T-helper 22 cell (primary cell): ENCODE measurements at places on chromosomes 5 and 9.
A peak's percentile ranks its signal among the peaks of the same experiment; 100 is the strongest.

GRCh38 chr9:114682846-114683245 lies 854 bp upstream of the TEX48 start:
- no peak for DNase-seq

- DNase-seq = no peak
These were observed 201.8 kb upstream of the MPDZ start for GRCh38 chr9:13481274-13481673.

DNA sequence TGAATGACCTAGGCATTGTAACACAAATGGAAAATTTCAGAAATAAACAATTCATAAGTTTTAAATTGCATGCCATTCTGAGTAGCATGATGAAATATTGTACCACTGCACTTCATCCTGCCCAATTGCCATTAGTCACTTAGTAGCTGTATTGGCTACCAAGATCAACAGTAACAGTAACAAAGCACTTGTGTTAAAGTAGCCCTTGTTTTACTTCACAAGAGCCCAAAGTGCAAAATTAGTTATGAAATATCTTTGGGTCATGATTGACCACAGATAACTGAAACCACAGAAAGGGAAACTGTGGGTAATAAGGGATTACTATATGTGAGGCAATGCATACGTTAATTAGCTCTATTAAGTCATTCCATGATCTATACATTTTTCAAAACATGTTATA lies 33.3 kb upstream of the RORB start:
- no peak for DNase-seq

- DNase-seq = no peak
These were observed 259.4 kb downstream of the AUH start for GRCh38 chr9:91102269-91102668.

DNA sequence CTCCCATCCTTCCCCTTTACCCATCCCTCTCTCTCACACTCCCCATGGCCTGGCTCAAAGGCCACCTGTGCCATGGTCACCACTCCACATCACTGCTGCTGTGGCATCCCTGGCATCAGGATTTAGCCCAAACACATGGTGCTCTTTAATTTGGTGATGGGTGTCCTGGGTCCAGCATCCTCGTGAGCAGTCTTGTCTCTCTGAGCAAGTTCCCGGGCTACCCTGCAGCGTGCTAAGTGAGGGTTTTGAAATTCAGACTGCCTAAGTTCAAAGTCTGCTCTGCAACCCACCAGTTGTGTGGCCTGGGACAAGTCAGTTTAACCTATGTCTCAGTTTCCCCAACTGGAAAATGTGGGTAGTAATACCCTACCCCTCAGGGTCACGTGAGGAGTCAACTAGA lies 39.9 kb downstream of the WHRN start:
- DNase-seq = no peak

DNA sequence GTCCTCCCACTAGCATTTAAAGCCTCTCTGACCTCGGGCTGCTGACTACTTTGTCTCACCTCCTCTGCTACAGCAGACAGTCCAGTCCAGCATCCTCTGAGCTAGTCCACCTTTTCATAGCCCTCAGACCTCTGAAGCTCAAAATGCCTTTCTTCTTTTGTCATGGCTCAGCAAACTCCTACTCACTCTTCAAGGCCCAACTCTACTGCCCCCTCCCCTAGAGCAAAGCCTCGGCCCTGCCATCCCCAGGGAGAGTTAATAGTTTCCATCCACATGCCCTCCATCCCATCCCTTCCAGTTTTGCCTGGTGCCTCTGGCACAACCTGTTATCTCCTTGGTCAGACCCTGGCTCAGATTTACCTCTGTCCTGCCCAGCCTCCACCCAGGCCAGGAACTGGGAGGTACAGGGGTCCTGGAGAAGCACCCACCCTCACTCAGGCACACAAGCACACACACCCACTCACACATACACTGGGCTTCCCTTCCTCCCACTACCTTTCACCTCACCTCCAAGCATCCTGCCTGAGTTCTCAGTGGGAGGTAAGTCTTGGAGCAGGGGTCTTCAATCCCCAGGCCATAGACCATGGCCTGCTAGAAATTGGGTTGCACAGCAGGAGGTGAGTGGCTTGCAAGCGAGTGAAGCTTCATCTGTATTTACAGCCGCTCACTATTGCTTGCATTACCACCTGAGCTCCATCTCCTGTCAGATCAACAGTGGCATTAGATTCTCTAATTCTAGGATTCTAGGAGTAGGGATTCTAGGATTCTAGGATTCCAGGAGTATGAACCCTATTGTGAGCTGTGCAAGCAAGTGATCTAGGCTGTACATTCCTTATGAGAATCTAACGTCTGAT lies 18.1 kb downstream of the PDLIM4 start:
- no peak for DNase-seq

DNA sequence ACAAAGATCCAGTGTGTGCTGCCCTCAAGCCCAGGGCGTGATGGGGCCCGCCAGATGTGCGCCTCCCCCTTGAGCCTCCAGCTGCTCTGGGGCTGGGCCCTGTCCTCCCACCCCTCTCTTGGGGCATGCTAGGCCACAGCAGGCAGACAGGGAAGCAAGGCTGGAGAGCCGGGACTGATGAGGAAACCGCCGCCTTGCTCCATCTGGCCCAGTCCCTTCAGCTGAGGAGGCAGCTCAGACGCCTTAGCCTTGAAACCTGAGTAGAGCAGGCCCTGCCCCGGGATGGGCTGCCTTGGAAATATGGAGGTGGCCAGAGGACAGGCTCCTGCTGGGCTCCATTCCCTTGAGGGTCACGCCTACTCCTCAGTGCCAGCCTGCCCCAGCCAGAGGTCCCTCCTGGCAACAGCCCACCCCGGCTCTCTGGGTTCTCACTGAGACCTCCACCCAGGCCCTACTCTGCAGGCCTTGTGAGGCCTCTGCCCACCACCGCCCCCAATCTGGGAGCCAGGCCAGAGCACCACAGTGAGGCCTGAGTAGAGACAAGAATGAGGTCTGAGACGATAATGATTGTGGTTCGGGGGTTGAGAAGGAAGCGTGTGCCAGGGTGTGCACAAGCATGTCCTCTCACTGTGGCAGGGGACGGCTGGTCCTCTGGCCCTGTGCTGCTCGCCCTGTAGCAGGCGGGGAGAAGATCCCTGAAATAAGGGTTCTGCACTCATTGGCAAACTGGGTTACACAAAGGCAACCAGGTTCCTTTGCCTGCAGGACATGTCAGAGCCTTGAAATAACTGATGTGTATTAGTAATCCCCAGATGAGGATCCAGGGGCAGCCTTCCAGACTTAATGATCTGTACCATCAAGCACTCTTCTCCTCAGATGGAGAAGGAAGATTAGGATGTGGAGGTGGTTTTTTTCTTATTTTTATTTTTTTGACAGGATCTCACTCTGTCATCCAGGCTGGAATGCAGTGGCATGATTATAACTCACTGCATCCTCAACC lies 30.9 kb downstream of the CXXC5 start:
- DNase-seq = no peak

- no peak for DNase-seq
These were observed 134.6 kb upstream of the ADRA1B start for GRCh38 chr5:159781626-159782157.

DNA sequence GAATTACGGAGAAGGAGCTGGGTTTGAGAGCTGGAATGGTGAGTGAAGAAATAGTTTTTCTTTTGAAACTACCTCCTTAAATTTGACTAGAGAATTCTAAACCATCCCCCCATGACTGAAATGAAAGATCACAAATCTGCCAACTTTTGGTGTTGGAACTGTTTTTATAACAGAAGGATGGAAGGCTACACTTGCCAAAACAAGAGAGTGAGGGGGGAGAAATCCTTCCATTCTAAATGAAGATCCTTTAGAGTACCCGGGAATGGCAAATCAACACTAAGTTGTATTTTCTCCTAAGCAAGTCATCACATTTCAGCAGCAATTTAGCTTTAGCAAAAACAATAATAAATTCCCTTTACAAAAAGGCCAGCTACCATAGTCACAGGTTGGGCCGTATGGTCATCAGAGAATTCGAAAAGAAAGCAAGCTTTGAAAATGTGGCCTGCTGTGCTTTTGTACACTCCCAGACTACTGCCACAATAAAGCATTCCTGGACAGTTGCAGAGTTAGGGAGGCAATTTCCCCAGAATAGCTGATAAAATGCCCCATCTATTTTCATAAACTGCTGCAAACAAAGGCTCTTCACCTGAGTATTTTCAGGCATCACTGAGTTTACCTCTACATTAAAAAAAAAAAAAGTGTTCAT lies 25.0 kb upstream of the FREM1 start:
- DNase-seq = no peak

DNA sequence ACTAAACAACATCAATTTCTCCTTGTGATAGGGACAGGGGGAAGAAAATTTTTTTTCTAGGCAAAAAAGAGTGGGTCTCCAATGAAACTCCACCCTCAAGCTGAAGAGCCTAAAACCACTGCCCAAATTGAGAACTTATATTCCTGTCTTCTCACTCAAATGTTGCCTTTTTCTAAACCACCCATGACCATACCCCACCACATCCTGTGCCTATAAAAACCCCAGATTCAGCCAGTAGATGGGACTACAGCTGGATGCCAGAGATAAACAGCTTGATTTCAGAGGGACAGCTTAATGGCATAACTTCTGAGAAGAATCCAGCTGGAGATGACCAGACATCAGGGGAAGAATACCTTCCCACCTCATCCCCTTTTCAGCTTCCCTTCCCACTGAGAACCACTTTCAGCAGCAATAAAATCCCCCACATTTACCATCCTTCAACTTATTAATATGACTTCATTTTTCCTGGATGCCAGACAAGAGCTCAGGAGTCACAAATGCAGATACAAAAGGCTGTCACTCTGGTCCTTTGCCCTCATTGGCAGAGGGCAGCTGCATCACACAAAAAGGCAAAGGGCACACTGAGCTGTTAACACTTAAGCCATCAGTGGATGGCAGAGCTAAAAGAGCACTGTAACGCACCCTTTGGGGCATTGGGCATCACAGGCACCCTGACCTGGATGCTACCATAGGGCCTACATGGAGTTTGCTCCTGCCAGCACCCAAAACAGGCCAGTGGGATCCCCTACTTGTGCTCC lies 972.5 kb upstream of the CTNND2 start:
- DNase-seq = no peak

- DNase-seq = no peak
These were observed 214.9 kb upstream of the WWC1 start for GRCh38 chr5:168076561-168076991.

DNA sequence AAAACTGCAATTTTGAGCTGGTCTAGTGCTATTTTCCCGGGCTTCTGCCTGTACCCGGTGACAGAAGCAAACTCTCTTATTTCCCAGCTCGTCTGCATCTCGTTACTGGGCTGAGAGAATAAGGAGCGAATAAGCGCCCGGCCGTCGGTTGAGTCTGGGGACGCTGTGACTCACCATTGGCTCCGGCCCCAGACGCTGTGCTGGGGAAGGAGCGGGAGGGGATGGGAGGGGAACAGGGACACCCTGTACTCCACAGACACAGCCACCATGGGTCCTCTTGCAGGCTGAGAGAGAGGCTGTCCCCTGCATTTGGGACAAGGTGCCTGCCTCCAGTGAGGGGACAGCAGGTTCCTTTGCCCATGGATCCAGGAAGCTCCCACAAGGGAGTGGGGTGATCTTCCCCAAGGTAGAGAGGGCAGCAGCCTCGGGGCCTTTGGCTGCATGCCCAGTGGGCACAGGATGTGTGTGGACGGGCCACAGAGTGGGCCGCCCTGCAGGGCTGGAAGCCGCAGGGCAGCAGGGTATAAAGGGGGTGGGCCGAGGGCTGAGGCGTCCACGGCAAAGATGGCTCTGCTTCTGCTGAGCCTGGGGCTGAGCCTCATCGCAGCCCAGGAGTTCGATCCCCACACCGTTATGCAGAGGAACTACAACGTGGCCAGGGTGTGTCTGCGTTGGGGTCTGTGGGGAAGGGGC lies at the start of gene LCN9:
TSS of gene LCN9 (plus strand) at position 552 of the 693 bp plus-strand sequence. CDS start at position 565, 13 bp downstream.
- no peak for DNase-seq

DNA sequence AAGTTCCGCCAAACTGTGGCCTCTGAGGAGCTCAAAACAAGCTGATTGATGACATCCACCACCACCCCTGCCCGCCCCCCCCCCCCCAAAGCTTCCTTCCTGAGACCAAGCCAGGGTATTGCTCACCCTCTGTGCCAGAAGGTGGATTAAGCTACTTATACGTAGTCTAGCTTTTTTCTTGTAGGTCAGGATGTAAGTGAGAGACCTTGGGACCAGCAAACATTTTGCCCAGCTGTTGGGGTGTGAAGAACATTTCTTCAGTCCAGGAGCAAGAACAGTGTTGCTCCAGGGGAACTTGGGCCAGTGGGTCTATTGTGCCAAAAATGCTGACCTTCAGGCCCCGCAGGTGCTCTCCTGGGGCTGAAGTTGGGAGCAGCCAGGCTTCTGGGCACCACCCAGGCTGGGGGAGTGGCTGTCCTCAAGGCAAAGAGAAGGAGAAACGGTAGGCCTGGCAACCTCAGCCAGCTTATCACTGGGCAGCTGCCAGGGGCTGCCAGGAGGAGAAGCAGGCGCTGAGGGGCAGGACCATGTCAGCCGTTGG lies 18.0 kb downstream of the NEURL1B start:
- no peak for DNase-seq

GRCh38 chr9:21812946-21813568 lies 10.6 kb downstream of the MTAP start:
- DNase-seq = peak; percentile 27

DNA sequence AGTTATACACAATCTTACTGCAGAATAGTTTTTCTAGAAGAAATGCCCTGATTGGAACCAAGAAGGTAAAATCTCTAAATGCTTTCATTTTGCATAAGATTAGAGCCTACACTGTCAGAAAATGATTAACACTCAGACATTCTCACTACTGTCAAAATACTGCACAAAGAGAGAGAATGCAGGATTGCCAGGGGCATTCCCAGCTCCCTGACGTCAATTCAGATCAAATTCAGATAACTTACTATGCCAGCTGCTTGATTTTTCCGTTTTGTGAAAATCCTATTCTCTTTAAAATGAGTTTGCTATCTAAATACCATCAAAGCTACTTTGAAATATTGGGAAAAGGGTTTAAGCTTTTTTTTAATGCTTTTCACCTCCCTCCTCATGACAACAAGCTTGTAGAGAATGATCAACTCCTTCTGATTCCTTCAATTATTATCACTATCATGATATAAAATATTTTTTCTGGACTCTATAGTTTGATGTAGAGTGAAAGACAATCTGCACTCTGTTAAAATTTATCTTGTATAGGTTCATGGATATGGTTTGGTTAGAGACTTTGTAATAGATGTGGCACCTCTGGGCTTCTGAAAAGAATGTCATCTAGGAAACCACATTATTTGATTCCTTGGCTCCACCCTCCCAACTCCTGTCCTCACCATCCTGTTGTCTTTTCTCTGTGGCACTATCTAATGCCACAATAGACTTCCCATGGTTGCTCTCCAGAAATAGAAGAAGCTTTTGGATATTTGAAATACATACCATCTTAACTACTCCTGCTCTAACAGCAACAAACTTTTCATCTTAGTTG lies 407.7 kb downstream of the PDE4D start:
- DNase-seq = no peak

DNA sequence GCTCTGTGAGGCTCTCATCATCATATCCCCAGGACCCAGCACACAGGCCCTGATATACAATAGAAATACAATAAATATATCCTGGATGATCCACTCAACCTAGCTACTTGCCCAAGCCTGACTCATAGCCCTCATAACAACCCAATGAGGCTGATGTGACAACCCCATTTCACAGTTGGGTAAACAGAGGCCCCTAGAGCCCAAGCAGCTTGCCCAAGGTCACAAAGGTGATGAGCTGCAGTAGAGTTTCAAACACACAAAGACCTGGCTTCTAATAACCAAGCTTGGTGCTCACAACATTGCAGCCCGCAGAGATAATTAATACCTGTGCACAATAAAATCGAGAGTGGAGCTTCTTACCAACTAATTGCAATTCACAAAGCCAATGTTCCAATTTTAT lies 3.2 kb upstream of the AKNA start:
- no peak for DNase-seq
